Activated CD8-positive, alpha-beta memory T cell treated with anti-CD3 and anti-CD28 coated beads, Interleukin-2, amount 10 ng/mL, durations not matched to agents 7 days and 5 days (primary cell): ENCODE measurements at places on chromosomes 1 and 21.

- H3K27me3 ChIP-seq: no peaks in the 10 kb centered on the region
- no peak overlapping the region for H3K27ac ChIP-seq
- no peak for DNase-seq
- no peaks in the 10 kb centered on the region for H3K36me3 ChIP-seq
- peak overlapping the region; percentile 94 for H3K4me3 ChIP-seq
These were observed 649 bp downstream of the AHDC1 start for GRCh38 chr1:27603309-27603680.

DNA sequence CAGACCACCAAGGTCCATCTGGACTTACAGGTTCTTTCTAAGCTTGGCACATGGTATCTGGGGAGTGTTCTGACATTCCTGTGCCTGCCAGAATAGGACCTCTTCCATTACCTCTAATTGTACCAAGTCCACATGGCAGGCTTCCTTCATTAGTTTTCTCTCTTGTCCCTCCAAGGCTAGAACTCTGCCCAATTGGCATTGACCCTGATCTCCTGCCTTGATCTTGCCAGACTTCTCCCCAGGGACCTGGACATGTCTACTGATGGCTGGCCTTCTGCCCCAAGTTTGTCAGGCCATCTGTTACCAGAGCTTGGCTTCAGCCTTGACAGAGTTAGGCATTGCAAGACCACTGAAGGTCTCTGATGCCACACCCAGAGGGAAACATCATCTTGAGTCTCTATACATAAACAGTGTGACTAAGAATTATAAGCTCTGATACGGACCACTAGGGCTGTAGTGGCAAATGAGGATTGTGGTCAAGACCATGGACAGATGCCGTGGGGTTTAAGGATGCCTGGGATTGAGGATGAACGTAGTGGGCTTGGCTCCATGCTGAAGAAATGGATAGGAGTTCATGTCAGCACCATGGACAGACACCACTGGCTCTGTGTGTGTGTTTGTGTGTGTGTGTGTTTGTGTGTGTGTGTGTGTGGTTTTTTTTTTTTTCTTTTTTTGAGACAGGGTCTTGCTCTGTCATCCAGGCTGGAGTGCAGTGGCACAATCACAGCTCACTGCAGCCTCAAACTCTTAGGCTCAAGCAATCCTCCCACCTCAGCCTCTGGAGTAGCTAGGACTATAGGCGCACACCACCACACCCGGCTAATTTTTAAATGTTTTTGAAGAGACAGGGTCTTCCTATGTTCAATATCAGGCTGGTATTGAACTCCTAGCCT lies 19.5 kb upstream of the PSMB2 start:
- peaks cover 9% of the 10 kb centered on the region for H3K27me3 ChIP-seq
- H3K27ac ChIP-seq: no peak overlapping the region
- no peak overlapping the region for H3K4me3 ChIP-seq
- no peaks in the 10 kb centered on the region for H3K4me1 ChIP-seq

GRCh38 chr1:162404550-162405160 lies 7.3 kb downstream of the SH2D1B start:
- H3K27ac ChIP-seq: no peak overlapping the region
- H3K4me1 ChIP-seq: no peaks in the 10 kb centered on the region
- no peak for DNase-seq

DNA sequence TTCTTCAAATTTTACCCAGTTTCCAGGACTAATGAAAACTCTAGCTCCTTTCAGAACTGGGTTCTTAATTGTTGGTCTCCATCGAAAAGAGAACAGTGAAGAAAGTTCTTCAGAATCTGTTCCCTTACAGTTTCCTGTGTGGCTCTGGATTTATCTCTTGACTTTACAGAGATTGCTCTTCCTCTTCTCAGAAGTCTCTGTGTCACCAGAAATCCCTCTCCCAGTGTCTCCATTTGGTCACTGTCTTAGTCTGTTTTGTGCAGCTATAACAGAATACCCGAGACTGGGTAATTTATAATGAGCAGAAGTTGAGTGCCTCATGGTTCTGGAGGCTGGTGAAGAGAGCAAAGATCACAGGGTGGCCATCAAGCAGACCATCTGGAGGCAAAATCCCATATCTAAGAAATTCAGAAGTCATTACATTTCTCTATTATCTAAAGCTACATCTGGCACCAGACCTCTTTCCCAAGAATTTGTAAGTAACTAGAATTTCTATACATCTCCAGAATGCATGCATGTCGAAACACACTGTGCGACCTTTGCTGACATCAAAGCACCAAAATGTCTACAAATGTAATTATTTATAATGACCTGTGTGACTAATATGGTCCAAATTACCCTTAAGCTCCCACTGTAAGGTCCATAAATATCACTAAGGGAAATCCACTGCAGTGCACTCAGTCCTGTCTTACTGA lies 65.4 kb upstream of the KRTAP19-8 start:
- peaks cover 40% of the 10 kb centered on the region for H3K27me3 ChIP-seq
- H3K36me3 ChIP-seq: no peaks in the 10 kb centered on the region
- H3K4me3 ChIP-seq: no peak overlapping the region

- H3K27ac ChIP-seq: no peak overlapping the region
- no peak overlapping the region for H3K4me3 ChIP-seq
- H3K27me3 ChIP-seq: peaks cover 5% of the 10 kb centered on the region
- DNase-seq: no peak
- H3K4me1 ChIP-seq: no peaks in the 10 kb centered on the region
These were observed 176.5 kb upstream of the PLXNA2 start for GRCh38 chr1:208420696-208421095.

- no peak overlapping the region for H3K4me3 ChIP-seq
- no peaks in the 10 kb centered on the region for H3K27me3 ChIP-seq
- H3K27ac ChIP-seq: no peak overlapping the region
- no peaks in the 10 kb centered on the region for H3K4me1 ChIP-seq
- no peak for DNase-seq
These were observed 246.0 kb downstream of the RERE start for GRCh38 chr1:8571200-8571984.

DNA sequence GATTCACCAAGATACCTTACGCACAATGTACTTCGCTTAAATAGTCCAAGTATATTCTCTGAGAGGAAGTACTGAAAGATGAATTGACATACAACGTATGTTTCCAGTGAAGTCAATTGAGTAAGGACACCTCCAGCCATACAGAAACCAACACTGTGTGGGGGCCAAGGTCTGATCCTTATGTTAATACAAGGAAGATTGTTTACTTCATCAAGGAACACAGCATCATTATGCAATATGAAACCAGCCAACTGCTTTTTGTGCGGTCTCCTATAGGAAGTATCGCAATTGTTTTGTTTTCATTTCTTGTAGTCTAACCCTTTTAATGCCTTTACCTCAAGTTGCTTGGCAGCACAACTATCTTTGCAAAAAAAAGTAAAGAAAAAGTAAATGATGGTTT lies 28.2 kb upstream of the TEKT2 start:
- no peaks in the 10 kb centered on the region for H3K27me3 ChIP-seq
- H3K36me3 ChIP-seq: peaks cover 5% of the 10 kb centered on the region
- no peak overlapping the region for H3K27ac ChIP-seq
- no peak overlapping the region for H3K4me3 ChIP-seq

DNA sequence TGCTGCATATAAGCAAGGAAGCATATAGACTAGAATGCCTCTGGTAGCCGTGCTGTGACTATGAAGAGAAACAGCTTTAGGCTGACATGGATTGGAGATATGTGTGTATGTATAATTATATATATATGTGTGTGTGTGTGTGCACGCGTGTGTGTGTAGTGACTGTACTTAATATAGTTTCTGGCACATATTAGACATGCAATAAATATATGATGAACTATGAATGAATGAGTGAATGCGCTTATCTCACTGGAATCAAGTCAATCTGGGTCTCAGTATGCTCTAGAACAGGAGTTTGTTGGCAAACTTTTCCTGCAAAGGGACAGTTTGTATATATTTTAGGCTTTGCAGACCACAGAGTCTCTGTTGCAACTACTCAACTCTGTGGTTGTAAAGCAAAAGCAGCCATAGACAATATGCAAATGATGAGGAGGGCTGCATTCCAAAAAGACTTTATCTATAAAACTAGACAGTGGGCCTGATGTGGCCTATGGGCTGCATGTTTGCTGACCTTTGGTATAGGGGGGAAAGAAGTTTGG lies 482.9 kb upstream of the USP24 start:
- no peak overlapping the region for H3K27ac ChIP-seq
- H3K4me1 ChIP-seq: no peaks in the 10 kb centered on the region
- no peaks in the 10 kb centered on the region for H3K36me3 ChIP-seq
- DNase-seq: no peak
- H3K4me3 ChIP-seq: no peak overlapping the region
- no peaks in the 10 kb centered on the region for H3K27me3 ChIP-seq

DNA sequence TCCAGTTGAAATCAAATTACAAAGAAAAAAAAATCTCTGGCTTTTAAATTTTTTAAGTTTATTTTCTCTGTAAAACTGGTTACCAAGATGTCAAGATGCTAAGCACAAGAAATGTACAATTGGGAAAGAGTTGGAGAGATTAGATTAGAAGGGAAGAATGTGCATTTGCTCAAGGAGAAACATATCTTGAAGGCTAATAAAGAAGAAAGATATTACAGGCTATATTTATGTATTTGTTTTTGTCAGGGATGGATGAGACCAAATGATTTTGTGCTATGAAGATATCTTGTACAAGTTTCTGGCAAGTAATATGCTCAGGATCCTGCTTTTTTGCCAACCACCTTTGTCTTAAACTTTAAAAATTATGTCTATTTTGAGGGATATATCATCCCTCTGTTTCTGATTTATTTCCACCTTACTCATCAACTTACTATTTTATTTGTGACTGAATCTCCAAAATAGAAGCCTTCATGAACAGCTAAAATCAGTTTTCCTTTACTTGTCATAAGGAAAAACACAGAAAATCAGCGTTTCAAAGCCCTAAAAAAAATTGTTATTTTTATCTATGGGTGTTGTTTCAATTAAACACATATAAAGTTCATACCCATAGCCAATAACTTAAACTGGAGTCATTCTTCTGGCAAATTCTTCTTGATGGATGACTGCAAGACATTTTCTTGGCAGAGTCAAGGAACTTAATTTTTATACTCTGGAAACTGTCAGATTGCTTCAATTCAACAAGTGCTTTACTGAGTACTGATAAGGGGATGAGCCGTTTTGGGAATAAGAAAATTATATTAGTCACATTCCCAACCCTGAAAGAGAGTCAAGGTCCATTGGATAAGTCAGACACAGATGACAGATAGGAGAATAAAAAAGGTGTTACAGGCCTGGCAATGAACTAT lies 141.8 kb downstream of the CTH start:
- H3K4me1 ChIP-seq: no peaks in the 10 kb centered on the region
- DNase-seq: no peak
- H3K36me3 ChIP-seq: no peaks in the 10 kb centered on the region
- H3K27me3 ChIP-seq: peaks cover 21% of the 10 kb centered on the region

DNA sequence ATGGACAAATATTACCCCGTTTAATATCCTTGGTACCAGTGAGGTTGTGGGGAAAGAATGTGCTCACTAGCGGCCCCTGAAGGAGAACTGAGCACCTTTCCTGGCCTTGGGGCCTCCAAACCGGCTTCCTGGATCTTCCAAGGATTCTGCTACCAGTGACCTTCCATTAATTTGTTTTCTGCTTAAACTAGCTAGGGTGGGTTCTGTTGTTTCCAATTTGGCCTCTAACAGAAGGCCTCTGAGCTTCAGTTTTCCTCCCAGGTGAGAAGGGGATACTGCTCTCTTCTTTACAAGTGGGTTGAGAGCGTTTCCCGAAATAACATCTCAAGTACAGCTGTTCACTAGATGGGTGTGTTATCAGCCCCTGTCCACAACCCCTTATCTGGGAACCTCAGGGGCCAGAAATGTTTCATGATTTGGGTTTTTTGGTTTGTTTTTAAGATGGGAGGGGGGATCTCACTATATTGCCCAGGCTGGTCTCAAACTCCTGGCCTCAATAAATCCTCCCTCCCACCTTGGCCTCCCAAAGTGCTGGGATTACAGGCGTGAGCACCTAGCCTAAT lies 16.9 kb upstream of the IFNGR2 start:
- H3K27me3 ChIP-seq: peaks cover 88% of the 10 kb centered on the region
- no peak overlapping the region for H3K4me3 ChIP-seq
- H3K4me1 ChIP-seq: peaks cover 38% of the 10 kb centered on the region
- H3K27ac ChIP-seq: no peak overlapping the region
- no peak for DNase-seq

GRCh38 chr1:94336991-94337390 lies 81.2 kb upstream of the ABCD3 start:
- H3K4me1 ChIP-seq: peaks cover 1% of the 10 kb centered on the region
- H3K27ac ChIP-seq: no peak overlapping the region

DNA sequence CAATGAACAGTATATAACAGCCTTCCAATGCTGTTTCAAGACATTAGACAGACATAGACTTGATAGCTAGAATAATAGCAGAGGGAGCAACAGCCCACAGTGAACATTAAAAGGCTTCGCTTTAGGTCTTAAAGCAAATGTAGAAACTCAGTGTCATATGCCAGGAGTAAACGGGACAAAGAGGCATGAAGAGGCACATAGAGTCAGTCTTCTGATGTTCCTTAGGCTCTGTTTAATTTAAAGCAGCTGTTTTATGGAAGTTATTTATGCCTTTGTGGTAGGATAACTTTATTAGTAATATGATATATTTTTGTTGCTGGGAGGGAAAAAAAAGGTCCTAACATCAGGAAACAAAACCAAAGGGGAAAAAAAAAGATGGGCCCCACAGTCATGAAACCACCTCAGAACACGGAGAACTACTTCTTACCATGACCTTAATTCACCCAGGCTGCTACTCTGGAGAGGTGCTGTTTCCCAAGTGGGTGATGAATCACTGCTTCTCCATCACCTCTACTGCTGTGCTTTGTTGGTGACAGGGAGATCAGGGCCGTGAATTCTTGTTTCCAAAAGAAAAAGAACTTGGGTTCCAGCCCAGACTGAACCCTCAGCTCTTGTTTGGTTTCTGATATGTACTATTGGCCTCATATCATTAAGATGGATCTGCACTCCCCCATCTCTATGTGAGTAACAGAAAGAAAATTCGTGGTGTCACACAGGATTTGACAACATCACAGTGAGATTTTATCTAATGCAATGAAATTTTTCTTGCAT lies 616.9 kb downstream of the KIF26B start:
- DNase-seq: no peak
- no peak overlapping the region for H3K27ac ChIP-seq
- no peak overlapping the region for H3K4me3 ChIP-seq
- no peaks in the 10 kb centered on the region for H3K4me1 ChIP-seq
- no peaks in the 10 kb centered on the region for H3K36me3 ChIP-seq

- H3K4me1 ChIP-seq: no peaks in the 10 kb centered on the region
- H3K36me3 ChIP-seq: no peaks in the 10 kb centered on the region
- H3K4me3 ChIP-seq: no peak overlapping the region
- no peaks in the 10 kb centered on the region for H3K27me3 ChIP-seq
These were observed 259.9 kb downstream of the HHIPL2 start for GRCh38 chr1:222288053-222288452.

DNA sequence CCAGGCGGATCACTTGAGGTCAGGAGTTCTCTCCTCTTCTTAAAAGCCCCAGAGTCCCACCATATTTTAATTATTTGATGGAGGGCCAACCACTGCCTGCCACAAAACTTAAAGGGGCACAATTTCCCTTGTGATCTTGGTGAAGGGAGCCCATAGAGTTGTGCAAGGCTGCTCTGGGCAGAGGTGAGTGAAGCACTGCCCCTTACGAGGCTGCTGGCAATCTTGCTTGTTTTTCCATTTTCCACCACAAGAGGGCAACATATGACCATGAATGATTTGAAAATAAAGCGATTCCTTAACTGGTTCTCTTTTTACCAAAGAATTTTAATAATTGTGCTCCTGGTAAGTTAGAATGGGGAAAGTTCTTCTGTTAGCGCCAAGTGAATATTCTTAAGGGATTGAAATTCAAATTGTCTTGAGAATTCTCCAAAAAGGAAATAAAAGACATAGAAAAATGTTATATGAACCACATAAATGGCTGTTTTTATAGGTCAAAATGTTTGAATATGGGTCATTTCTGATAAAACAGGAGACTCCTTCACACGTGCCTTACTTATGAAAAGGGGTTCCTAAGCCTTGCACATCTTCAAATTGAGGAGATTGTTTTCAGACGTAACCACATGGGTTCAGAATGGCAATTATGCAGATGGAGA lies 22.7 kb downstream of the PGM1 start:
- H3K36me3 ChIP-seq: no peaks in the 10 kb centered on the region
- peak; percentile 68 for DNase-seq
- H3K4me1 ChIP-seq: no peaks in the 10 kb centered on the region
- H3K27me3 ChIP-seq: no peaks in the 10 kb centered on the region
